ENCODE measurements at places on chromosomes 11 and 22.

- no peak for DNase-seq
Measured at GRCh38 chr22:39207141-39208012, 37.4 kb downstream of the PDGFB start.

DNA sequence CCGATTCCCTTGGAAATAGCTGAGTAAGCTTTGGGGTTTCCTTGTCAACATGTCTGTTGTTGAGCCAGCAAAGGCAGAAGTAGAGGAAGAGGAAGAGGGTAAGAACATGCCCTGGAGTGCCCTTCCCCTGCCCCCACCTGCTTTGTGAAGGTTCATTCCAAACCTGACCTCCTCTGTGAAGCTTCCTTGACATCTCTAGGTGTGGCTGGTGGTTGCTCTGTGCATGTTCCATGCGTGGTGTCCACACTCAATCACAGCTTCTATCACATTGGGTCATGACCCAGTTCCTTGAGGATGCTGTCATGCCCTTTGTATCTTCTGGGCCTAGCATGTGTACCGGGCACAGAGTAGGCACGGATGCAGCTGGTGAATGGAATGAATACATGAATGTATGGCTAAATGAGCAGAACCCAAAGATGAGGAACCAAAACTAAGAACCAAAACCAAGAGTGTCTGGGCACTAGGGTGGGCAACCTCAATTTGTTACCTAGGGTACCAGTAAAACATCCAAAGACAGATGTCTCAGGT is 23.7 kb upstream of the FXYD6 start:
- DNase-seq, result no peak

DNA sequence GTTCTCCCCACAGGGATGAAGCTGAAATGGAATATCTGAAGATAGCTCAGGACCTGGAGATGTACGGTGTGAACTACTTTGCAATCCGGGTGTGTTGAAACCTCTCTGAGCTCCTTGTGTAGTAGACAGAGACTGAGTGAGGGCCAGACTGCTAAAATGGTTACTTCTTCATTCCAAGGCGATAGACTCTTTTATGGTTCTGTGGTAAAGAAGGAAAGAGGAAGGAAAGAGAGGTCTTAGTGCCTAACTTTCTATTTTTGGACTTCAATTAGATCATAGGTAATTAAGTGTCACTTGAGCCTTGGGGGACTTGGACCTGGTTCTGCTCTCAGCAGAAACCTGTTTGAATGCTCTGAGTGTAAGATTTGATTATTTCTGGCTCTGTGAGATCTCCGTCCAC is 54.7 kb downstream of the NF2 start:
- no peak for DNase-seq

DNA sequence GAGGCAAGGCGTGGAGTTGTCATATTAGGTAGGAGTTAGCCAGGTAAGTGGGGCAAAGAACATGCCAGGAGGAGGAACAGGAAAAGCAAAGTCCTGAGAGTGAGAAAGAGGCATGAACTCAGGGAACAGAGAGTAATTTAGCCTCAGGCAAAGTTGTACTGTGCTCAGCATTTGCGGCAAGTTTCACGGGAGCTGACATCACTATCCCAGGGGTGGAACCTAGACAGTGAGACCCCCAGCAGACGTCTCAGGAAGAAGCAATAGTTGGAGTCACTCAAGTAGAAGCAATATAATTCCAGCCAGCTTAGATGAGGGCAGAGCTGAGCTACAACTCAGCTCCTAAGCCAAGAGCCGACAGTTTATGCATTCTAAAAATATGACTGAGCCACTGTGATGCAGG is 426.0 kb upstream of the ISX start:
- no peak for DNase-seq

DNA sequence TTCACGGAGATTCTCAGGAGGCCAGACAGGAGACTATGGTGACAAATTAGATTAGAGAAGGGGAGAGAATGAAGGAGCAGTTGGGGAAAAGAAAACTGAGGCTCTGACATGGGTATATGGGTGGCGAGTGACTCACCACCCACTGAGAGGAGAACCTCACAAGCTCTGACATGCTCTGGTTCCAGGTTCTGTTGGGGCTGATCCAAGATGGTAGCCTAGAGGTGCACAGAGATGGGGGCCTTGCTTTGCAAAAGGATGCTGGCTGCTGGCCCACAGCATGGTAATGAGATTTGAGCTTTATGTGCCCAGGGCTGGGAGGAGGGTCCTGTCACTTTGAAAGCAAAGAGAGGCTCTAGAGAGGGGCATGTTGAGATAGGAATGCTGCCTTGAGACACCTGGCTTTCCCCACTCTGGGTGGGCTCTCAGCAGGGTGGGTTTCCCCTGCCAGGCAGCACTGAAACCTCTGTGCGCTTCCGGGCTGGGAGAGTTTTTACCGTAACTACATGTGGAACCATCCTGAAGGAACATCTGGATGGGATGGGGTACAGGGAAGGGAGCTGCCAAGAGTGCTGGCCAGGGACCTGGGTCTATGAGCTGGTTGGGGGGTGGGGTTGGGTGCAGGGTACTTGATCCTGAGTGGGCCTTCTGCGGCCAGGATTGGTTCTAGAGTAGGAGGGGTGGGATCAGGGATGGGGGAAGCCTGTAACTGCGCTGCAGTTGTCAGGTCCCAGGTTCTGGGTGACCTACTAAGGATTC is 1.2 kb upstream of the GRK2 start:
- no peak for DNase-seq

DNA sequence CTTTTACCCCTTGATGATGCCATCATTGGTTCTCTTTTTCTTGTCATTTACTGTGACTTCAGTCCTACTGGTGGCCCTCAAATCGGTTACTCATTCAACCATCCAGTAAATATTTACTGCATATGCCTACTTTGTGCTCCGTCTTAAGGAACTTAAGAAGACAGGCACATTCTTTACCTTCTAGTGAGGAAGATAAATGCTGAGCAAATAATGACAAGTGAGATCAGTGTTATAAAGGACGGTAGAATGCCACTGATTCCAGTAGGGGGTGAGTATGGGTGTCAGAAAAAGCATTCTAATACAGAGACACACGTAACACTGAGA is 1.6 kb downstream of the ANKRD42 start:
- no peak for DNase-seq

DNA sequence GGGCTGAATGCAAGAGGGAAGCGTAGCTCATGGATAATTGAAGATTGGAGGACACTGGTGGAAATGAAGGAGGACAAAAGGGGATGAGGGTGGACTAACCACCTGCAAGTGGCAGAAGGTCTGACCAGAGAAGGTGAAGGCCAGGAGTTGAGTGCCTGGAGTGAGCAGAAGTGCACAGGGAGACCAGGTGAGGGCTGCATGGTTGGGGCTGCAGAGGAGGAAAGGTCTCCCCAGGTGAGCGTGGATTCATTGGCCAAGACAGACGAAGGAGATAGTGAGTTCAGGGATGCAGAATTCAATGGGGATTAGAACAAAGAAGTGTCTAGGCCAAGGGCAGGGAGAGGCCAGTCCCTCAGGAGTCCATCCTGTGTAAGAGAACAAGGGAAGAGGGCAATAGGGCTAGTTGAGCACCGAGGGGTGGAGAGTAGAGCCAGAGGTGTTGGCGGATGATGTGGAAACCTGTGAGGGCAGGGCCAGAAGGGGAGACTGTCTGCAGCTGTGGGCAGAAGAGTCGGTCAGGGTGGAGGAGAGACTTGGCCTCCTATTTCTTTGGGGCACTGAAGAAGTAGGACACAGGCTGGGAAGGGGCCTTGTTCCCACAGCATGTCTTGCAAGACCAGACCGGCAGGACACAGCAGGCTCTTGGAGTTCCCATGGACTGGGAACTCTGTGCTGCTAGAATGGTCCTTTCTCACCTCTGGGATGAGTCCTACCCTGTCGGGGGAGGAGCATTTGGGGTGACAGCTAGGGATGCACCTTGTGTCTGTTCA is 6.7 kb downstream of the TRIM29 start:
- no peak for DNase-seq

DNA sequence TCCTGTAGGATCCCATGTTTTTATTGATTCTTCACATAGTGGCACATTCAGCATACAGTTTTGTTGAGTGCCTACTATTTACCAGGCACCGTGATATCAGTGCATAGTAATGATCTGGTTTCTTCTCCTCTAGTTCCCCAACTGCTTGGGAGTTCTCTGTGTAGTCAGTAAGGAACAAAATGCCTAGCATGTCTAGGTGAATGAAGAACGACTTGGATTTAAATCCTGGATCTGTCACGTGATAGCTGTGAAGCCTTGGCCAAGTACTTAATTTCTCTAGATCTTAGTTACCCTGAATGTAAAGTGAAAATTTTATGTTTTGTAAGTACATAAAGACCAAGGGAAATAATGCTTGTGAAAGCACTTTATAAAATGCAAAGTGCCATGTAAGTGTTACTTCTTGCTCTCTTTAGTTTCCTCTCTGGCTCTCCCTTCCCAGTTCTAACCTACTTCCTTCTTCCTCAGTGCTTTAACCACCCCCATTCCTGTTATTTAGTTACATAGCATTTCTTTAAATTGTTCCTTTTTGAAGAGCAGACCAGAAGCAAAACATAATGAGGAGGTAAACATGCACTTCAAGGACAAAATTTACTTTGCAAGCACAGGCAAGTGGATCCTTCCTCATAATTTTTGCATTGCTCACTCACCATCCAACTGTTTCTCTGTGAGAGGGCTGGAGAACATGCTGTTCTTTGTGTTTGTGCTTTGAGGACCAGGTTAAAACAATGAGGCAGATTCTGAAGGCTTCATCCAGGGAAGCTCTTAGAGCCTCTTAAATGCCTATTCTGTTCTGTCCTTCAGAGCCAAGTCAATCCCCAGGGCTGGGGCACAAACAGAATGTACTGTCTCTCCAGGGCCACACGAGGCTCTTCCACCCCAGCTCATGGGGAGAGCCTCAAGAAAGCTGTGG is 353.9 kb upstream of the TENM4 start:
- DNase-seq, result peak; percentile 70

DNA sequence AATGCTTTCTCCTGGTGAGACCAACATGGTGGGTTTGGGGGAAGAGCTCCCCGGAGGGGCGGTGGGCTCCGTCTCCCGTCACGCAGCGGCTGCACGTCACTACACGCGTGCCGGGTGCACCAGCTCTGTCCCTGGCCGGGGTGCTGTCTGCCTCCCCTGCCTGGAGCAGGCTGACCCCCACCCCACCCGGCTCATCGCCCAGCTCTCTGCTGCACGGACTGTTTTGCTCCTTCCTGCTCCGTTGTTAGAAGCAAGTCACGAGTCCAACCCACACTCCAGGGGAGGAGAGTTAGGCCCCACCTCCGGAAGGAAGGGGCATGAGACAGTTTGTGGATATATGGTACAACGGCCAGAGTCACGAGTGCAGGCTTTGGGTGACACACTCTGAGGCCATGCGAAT is 364.9 kb downstream of the BRD1 start:
- no peak for DNase-seq

- no peak for DNase-seq
Measured at GRCh38 chr22:26553056-26553752, 36.7 kb downstream of the TPST2 start.

- no peak for DNase-seq
Measured at GRCh38 chr11:4748438-4748837, 21.3 kb downstream of the OR51F1 start.

- DNase-seq, result no peak
Measured at GRCh38 chr11:124725719-124726105, 14.0 kb upstream of the NRGN start.

DNA sequence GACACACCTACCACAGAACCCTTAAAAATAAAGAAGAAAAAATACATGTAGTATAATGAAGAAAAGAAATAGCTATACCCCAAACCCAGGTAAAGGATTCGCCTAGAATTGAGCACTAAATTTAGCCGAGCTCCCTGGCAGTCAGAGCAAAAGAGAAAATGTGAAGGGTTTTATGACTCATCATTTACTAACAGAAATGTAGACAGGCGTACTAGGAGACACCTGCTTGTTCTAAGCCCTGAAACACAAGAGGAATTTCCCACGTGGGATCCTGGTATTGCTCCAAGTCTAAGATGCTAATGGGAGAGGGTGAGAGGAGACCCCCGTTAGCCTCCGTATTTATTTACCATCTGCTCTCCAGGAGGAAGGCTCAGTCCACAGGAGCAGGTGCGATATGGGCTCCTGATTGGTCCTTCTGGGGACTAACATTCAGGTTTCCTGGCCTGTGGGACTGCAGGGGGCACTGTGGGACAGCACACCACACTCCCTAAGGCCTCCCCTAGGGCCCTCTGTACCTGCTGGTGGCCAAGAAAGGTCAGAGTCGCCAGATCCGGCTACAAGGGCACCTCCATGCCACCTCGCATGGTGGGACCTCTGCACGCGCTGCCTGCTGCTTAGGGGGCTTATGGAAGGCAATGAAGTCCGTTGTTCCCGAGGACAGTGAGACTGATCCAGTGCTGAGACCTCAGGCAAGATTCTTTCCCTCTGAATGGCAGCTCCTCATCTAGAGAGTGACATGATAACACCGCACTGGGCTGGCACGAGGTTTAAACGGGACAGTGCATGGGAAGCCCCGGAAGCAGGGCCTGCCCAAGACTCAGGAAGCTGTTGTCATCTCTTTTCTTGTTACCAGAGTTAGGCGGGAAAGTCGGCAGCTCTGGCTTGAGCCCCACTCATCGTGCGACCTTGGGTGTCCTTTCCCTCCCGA is 25.8 kb downstream of the KCNC1 start:
- DNase-seq, result peak; percentile 22

GRCh38 chr11:120254788-120255518 is 15.0 kb downstream of the POU2F3 start:
- DNase-seq, result no peak

- DNase-seq, result no peak
Measured at GRCh38 chr11:34146411-34146810, 41.0 kb downstream of the NAT10 start.

DNA sequence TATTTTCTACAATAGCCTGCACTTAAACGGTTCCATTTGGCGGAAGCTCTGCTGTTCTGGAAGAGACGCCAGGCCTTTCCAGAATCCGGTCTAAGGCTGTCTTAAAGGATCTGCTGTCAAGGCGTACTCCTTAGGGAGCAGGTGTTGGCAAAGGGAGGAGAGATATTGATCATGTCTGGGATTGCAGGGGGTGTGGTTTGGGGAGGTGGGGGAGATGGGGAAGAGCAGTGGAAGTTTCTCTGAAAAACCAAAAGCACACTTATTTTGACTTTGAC is 22.5 kb upstream of the WNT11 start:
- DNase-seq, result no peak

GRCh38 chr11:46895821-46896220 is 22.5 kb downstream of the LRP4 start:
- DNase-seq, result no peak

DNA sequence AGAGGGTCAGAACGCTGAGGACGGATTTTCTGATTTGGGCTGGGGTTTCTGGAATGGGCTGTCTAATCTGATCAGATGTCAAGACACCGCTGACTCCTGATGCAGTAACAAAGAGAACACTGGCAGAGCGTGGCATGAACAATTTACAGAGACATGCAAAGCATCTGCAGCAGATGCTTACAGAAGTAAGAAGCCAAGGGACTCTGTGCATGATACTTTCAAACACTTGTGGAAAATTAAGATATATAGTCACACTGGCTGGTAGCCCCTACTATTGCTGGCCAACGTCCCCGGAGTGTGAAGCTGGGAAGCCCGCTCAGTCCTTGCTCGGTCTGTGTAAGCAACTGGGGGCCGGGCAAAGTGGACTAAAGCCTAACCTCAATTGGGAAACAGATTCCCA is 903.7 kb downstream of the BRD1 start:
- no peak for DNase-seq
